ENCODE measurements at places on chromosomes 7 and 10.
A peak's percentile ranks its signal among the peaks of the same experiment; 100 is the strongest.

GRCh38 chr10:67612577-67613537, 83.1 kb downstream of the CTNNA3 start:
- H3K4me3 ChIP-seq, result no peak overlapping the region
- H3K36me3 ChIP-seq, result no peaks in the 10 kb centered on the region
- H3K4me1 ChIP-seq, result no peaks in the 10 kb centered on the region
- no peak overlapping the region for H3K27ac ChIP-seq
- H3K27me3 ChIP-seq, result no peaks in the 10 kb centered on the region

GRCh38 chr7:135200821-135201331, 10.4 kb downstream of the WDR91 start:
- no peaks in the 10 kb centered on the region for H3K36me3 ChIP-seq
- H3K27ac ChIP-seq, result no peak overlapping the region
- H3K27me3 ChIP-seq, result no peaks in the 10 kb centered on the region
- peaks cover 12% of the 10 kb centered on the region for H3K4me1 ChIP-seq

DNA sequence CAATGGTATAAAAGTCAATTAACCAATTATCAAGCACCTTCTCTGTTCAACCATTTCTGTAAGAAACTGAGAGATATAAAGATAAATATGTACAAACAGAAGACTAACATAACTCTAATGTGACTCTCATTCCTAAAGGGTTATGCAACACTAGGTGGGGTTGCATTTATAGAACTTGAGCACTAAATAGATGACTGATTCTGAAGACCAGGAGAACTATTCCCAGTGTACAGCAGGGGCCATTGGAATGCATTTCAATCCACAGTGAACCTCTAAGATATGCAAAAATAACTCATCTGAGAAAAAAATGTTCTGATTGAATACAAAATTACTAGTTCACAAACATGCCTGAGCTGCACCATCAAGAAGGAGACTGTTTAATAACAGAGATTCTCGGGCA, 341.2 kb upstream of the STEAP1 start:
- H3K4me3 ChIP-seq, result no peak overlapping the region
- H3K4me1 ChIP-seq, result no peaks in the 10 kb centered on the region
- no peaks in the 10 kb centered on the region for H3K27me3 ChIP-seq
- no peak overlapping the region for H3K27ac ChIP-seq

- H3K27ac ChIP-seq, result peak overlapping the region; percentile 95
- DNase-seq, result peak; percentile 54
- peaks cover 43% of the 10 kb centered on the region for H3K4me1 ChIP-seq
- H3K27me3 ChIP-seq, result no peaks in the 10 kb centered on the region
- no peaks in the 10 kb centered on the region for H3K36me3 ChIP-seq
Observed at GRCh38 chr7:32890010-32890792, 1.4 kb downstream of the KBTBD2 start.

GRCh38 chr10:26485150-26485941, 47.2 kb downstream of the APBB1IP start:
- peak overlapping the region; percentile 26 for H3K27ac ChIP-seq
- no peak for DNase-seq
- no peaks in the 10 kb centered on the region for H3K27me3 ChIP-seq
- H3K36me3 ChIP-seq, result no peaks in the 10 kb centered on the region

DNA sequence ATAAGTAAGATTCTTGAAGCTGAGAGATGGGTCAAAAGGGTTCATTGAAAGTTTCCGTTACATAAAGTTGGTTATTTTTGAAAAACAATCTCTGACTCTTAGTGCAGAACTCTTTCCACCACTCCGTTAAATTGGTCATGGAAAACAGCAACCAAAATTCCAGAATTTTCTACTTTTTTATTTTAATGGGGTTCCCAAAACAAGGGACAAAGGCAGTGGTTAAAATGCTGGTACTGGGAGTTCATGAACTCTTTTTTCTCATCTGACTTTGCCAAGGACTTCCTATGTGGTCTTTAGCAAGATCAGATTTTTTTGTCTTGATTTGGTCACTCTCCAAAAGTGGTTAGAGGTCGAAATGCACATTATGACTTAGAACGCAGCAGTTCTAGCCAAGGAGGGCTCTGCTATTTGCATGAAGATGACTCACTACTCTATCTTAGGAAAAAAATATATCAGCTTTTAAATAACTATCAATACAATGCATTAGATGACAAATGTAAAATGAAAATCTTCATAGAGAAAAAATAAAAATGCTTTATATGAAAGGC, 145.7 kb downstream of the REEP3 start:
- H3K27ac ChIP-seq, result no peak overlapping the region
- no peak for DNase-seq
- H3K4me3 ChIP-seq, result no peak overlapping the region
- no peaks in the 10 kb centered on the region for H3K27me3 ChIP-seq
- H3K4me1 ChIP-seq, result peaks cover 11% of the 10 kb centered on the region

GRCh38 chr10:12042409-12042796, 206 bp downstream of the UPF2 start:
- no peaks in the 10 kb centered on the region for H3K27me3 ChIP-seq
- peak; percentile 64 for DNase-seq
- H3K4me1 ChIP-seq, result peaks cover 14% of the 10 kb centered on the region
- H3K36me3 ChIP-seq, result no peaks in the 10 kb centered on the region
- peak overlapping the region; percentile 94 for H3K4me3 ChIP-seq
- peak overlapping the region; percentile 94 for H3K27ac ChIP-seq

DNA sequence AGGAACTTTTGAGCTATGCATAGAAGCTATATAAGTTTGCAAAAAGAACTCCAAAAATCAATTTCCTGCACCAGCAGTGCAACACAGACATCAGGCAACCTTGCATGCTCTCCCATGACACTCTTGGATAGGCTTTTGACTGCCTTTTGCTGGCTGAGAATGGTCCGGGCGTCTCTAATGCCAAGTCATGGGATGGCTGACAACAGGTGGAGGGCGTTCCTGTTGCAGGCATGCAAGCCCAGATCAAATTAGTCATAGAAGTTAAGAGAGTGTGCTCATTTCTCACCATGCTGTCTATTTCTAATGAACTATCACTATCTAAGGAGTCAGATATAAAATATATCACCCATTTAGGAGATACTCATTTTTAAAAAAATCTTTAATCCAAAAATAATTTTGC, 8.4 kb downstream of the PLCE1 start:
- DNase-seq, result no peak
- peaks cover 72% of the 10 kb centered on the region for H3K4me1 ChIP-seq
- H3K27me3 ChIP-seq, result no peaks in the 10 kb centered on the region
- no peaks in the 10 kb centered on the region for H3K36me3 ChIP-seq
- no peak overlapping the region for H3K4me3 ChIP-seq
- no peak overlapping the region for H3K27ac ChIP-seq

DNA sequence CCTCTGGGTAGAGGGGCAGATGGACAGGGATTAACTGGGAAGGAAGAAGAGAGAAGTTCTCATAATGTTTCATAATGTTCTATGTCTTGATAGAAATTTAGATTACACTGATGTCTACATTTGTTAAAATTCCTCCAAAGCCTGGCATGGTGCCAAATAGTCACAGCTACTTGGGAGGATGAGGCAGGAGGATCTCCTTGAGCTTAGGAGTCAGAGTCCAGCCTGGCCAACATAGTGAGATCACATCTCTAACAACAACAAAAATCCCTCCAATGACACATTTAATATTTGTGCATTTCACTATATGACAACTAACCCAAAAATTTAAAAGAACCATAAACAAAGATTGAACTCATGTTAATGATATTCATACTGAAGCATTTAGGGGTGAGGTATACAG, 33.0 kb upstream of the PPP1R3C start:
- no peak overlapping the region for H3K4me3 ChIP-seq
- no peak overlapping the region for H3K27ac ChIP-seq
- H3K27me3 ChIP-seq, result no peaks in the 10 kb centered on the region
- DNase-seq, result no peak
- no peaks in the 10 kb centered on the region for H3K36me3 ChIP-seq

DNA sequence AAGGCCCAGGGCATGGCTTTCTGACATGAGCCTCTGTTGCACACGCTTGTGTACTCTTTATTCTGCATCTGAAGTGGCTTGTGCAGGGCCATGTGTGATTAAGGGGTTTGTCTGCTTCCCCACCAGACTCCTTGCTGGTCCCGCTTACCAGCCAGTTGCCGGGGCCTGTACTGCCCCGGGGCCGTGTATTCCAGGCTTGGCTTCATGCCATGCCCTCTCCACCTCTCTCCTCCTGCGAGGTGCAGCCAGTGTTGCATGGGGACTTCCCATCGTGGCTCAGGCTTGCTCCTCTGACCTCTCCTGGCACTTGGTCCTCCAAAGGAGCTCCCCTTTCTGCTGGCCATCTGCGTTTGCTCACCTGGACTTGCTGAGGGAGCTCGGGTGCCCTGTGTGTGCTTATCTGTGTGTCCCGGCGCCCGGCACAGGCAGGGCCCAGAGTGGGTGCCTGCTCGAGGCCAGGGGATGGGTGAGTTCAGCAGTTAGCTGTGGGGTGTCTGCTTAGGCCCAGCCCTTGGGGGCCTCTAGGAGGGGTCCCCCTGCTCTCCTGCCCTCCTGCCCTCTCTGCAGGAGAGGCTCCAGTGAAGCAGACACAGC, 11.0 kb upstream of the C10orf143 start:
- H3K27ac ChIP-seq, result no peak overlapping the region
- H3K27me3 ChIP-seq, result no peaks in the 10 kb centered on the region
- no peak for DNase-seq

- H3K36me3 ChIP-seq, result no peaks in the 10 kb centered on the region
- no peaks in the 10 kb centered on the region for H3K27me3 ChIP-seq
- H3K4me1 ChIP-seq, result 0 out of 2 replicates have a peak, but pooled peaks cover 5% of the 10 kb centered on the region
- H3K4me3 ChIP-seq, result no peak overlapping the region
- peak; percentile 60 for DNase-seq
Observed at GRCh38 chr7:13920053-13920697, 69.3 kb downstream of the ETV1 start.

- H3K36me3 ChIP-seq, result no peaks in the 10 kb centered on the region
- DNase-seq, result no peak
- H3K4me1 ChIP-seq, result no peaks in the 10 kb centered on the region
- H3K4me3 ChIP-seq, result no peak overlapping the region
- H3K27ac ChIP-seq, result no peak overlapping the region
Observed at GRCh38 chr7:80078159-80078731, 56.4 kb upstream of the GNAI1 start.

DNA sequence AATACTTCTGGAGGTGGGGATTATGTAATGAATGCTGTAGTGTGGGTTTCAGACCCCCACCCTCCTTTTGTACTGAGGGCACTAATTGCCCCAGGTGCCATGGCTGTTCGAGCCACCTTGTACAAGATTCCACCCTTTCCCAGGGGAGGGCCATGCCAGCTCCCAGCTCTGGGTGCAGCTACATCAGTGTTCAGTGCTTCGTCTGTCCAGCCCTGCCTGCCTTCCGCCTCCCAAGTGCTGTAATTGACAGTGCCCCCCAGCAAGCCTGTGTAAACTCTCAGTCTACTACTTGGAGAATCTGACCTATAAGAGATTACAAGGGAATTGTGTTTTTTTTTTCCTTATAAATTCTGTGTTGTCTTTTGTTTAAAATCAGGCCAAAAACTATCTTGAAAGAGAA, 33.0 kb downstream of the GTF2I start:
- no peaks in the 10 kb centered on the region for H3K27me3 ChIP-seq
- H3K4me1 ChIP-seq, result no peaks in the 10 kb centered on the region
- H3K27ac ChIP-seq, result no peak overlapping the region
- no peak for DNase-seq
- H3K36me3 ChIP-seq, result peaks cover 7% of the 10 kb centered on the region

GRCh38 chr7:99331002-99331401, 5.3 kb downstream of the ARPC1A start:
- H3K4me3 ChIP-seq, result no peak overlapping the region
- DNase-seq, result no peak
- H3K36me3 ChIP-seq, result peaks cover 2% of the 10 kb centered on the region
- no peaks in the 10 kb centered on the region for H3K27me3 ChIP-seq
- H3K4me1 ChIP-seq, result peaks cover 10% of the 10 kb centered on the region
- peak overlapping the region; percentile 91 for H3K27ac ChIP-seq

DNA sequence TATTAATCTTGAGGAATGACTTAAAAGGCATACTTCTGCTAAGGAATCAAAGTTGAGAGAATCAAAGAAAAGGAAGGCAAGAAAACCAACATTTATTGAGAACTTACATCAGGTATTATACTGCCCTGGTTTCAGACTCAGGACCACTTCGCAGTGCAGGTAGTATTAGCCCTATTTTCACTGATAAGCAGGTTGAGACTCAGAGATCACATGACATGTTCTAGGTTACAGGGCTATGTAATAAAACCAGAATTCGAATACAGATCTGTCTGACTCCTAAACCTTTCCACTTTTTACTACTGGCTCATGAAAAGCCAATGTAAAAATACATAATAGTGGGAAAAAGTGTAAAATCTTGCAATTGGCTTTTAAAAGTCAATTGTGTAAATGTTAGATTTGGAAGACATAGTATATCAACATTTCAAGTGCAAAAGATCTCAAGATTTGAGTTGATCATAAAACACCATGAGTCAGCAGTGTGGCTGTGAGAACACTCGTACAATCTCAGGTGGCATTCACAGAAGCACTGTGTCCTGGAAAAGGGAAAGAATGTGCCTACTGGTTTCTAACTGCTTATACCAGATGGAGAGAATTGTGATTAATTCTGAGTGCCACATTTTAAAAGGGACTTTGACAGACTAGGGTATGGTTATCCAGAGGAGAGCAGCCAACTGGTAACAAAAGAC, 195.8 kb upstream of the MKLN1 start:
- no peak overlapping the region for H3K27ac ChIP-seq
- no peaks in the 10 kb centered on the region for H3K4me1 ChIP-seq
- no peak overlapping the region for H3K4me3 ChIP-seq

DNA sequence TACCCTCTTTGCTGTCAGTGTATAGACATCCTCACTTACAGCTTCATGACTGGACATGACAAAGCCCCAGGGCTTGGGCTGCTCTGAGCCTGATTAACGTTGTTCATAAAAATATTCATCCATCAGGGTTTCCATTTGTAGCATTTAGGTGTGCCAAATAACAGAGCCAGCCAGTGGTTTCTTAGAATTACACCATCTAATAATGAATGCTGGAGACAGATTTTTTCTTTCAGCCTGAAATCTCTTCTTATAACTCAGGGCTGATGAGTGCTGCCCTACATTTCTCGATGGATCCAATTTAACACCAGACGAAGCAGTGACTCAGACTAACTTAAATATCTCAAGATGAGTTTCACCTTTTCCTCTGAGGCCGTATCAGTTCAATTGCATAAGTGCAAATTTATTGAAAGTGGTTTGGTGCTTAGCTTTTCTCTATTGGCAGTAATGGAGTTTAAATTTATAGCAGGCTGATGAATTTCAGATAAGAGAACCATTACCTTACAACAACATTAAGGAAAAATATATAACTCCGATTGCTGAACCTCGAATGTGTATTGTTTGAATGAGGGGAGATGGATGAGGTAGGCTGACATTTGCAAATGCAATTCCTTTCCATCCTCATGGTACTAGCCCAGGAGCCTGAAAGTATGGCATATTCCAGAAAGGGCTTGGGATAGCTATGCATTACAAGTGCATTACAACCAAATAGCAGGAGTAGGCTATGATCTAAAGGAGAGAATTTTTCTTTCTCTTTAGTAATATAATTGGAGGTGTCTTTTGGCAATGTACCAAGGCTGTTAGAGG, 900.6 kb downstream of the KCNMA1 start:
- H3K4me3 ChIP-seq, result no peak overlapping the region
- no peak overlapping the region for H3K27ac ChIP-seq
- DNase-seq, result no peak
- H3K27me3 ChIP-seq, result no peaks in the 10 kb centered on the region
- no peaks in the 10 kb centered on the region for H3K36me3 ChIP-seq
- H3K4me1 ChIP-seq, result no peaks in the 10 kb centered on the region

All from Caco-2 (cell line).